ENCODE measurements at places on chromosomes 1 and 21.

DNA sequence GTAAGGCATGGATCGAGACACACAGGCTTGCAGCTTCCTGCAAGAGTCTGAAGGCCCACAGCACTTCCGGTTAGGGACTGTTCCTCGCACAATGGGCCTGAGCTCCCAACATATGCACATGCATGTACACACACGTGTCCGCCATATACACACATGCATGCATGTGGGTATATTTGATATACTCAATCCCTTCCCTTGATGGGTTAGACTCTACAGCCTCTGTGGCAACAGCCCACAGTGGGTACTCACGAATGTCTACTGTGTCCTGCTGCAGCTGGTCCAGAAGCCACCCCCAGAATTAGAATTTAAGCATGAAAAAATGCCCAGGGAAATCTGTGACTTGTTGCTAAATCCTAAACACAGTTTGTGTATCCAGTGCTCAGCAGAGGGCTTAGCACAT, 9.9 kb downstream of the F3 start:
- DNase-seq = no peak

DNA sequence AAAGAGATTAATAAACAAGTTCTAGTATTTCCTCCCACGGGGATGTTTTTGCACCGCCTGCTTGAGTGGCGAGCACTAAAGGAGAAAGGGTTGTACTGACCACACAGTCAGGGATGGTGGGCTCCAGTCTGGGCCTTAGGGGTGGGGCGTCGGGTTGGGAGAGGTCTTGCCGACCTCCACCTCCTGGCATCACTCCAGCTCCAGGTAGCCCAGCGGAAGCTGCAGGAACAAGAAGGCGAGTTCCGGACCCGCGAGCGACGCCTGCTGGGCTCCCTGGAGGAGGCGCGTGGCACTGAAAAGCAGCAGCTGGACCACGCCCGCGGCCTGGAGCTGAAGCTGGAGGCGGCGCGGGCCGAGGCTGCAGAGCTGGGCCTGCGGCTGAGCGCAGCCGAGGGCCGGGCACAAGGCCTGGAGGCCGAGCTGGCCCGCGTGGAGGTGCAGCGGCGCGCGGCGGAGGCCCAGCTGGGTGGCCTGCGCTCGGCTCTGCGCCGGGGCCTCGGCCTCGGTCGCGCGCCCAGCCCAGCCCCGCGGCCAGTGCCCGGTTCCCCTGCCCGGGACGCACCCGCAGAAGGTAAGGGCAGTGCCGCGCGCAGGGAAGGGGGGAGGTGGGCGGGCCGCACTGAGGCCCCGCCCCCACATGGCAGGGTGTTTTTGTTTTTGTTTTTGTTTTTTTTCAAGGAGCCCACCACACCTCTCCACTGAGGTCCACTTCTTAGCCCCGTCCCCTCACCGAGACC, 19.7 kb downstream of the MFAP2 start:
- DNase-seq = peak; percentile 74

DNA sequence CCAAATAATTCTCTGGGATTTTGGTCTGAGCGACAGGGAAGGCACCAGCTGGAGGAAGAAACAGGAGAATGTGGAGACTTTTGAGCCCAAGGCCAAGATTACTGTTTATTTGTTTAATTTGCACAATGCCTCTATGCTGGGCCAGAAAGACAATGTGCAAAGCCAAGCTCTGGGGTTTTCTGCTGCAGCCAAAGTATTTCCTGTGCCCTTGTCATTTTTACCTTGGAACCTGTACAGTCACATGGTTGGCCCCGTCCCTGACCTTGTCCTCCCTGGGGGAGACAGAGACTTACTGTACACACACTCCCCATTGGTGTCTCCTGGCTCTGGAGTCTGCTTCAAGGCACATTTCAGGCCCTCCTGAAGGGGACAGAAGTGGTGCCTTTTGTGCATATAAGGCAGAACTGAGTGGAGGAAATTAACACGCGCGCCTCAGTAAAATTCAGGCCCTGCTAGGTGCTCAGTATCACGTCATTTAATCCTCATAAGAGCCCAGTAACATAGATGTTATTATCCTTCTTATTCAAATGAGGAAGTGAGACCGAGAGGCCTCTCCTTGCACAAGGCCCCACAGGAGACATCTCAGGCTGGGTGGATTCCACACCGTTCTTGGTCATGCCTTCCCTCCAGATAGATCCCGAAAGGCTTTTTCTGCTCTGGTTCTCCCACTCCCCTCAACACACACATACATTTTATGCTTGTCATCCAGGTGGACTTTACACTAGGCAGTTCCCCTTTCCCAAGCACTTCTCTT, 21.1 kb downstream of the C1orf115 start:
- no peak for DNase-seq

DNA sequence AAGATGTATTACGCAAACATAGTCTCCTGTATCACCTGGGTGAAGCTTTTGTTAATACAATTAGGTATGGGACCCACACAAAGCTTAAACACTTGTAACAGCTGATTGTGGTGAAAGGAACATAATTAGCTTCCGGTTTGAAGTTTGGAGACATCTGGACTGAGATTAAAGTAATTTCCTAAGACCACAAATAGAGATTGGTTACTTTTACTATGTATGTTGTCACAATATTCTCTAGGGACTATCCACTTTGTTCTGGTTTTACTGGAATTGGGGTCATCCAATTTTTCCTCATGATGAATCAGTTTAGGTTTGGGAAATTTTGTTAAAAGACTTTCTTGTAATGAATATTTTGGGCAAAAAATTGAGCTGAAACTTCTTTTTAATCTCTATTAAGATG, 71.8 kb upstream of the SAMSN1 start:
- no peak for DNase-seq

GRCh38 chr1:101122452-101123166, 97.0 kb upstream of the DPH5 start:
- DNase-seq = no peak

DNA sequence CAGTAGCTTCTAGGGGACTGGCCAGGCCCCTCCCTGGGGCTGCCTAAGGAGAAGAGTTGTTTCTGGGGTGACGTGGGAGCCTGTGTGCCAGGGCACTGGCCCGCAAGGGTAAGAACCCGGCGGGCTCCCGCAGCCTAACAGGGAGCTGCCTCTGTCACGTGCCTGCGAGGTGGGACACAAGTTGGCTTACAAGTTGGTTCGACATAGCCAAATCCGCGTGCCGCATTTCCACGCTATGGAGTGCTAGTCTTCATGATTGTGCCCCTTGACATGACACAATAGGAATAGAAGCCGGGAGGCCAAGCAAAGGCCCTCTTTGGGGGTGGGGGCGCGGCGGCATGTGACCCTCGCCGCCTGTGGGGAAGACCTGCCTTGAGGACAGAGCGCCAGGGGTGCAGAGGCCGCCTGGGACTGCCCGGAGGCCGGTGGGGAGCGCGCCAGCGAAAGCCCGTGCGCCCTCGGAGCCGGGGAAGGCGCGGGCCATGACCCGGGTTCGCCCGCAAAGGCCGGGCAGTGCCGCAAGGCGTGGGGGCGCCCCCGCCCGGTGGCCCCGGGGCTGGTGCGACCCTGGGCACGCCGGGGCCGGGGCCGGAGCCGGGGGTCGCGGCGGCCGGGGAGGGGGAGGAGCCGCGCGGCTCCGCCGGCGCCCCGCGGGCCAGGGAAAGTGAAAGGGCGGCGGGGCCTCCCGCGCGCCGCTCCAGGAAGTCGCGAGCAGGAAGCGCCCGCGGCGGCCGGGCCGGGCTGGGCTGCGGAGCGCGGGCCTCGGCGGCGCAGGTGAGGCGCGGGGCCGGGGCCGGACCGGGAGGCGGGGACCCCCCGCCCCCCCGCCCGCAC, at the start of gene SLC37A1:
Gene SLC37A1 (plus strand): TSS at position 702 of the 834 bp plus-strand sequence. CDS start 4,603 bp downstream, outside the sequence.
- DNase-seq = peak; percentile 50

DNA sequence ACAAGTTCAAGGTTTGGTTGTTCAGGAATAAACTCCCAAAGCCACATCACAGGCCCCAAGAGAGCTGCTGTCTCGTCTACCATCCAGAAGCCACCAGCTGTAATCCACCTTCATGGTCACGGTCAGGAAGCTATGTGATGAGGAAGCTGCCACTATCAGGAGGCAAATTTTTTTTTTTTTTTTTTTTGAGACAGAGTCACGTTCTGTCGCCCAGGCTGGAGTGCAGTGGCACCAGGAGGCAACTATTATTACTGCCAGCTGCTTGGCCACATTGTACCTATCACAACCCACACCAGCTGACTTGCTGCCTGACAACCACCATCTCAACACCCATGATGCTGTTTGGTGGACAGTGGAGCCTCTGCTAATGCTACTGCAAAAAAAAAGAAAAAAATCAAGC, 124.1 kb downstream of the OMA1 start:
- DNase-seq = no peak

- DNase-seq = no peak
Measured at GRCh38 chr1:153049211-153049610, 8.1 kb downstream of the SPRR2A start.

- DNase-seq = no peak
Measured at GRCh38 chr1:37476460-37477197, 2.2 kb downstream of the ZC3H12A start.

DNA sequence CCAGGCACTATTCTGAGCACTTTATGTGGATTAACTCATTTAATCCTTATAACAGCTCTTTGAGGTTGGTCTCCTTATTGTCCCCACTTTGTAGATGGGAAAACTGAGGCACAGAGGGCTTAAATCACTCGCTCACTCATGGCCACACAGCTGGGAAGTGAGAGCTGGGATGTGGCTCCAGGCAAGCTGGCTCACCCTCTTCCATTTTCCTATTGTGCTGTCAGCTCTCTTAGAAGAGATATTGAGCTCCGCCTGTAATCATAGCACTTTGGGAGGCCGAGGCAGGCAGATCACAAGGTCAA, 3.8 kb upstream of the COL8A2 start:
- DNase-seq = no peak

- no peak for DNase-seq
Measured at GRCh38 chr21:46145159-46145839, 10.1 kb downstream of the FTCD start.

DNA sequence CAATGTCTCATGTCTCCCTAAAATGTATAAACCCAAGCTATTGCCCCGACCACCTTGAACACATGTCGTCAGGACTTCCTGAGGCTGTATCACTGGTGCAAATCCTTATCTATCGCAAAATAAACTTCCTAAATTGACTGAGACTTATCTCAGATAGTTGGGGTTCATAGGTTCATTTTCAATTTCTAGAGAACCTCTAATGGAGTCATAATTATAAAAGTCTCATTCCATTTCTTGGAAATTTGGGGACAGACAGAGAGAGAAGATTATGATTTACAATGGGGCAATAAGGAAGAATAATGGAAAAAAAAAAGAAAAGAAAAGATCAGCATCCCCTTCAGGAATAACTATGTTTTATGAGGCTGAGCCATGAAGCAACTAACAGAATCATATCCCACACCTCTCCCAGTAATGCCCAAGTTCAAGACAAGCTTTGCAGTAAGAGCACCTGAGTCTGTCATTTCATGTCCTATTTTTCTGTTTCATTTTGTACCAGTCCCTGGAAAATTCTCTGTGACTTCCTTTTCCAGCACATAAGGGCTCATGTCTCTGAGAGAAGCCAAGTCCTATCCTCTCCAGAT, 70.0 kb upstream of the ETS2 start:
- no peak for DNase-seq

GRCh38 chr1:32742199-32742947, 39.8 kb upstream of the SYNC start:
- no peak for DNase-seq

- no peak for DNase-seq
Measured at GRCh38 chr1:181023265-181024057, 791 bp upstream of the STX6 start.

DNA sequence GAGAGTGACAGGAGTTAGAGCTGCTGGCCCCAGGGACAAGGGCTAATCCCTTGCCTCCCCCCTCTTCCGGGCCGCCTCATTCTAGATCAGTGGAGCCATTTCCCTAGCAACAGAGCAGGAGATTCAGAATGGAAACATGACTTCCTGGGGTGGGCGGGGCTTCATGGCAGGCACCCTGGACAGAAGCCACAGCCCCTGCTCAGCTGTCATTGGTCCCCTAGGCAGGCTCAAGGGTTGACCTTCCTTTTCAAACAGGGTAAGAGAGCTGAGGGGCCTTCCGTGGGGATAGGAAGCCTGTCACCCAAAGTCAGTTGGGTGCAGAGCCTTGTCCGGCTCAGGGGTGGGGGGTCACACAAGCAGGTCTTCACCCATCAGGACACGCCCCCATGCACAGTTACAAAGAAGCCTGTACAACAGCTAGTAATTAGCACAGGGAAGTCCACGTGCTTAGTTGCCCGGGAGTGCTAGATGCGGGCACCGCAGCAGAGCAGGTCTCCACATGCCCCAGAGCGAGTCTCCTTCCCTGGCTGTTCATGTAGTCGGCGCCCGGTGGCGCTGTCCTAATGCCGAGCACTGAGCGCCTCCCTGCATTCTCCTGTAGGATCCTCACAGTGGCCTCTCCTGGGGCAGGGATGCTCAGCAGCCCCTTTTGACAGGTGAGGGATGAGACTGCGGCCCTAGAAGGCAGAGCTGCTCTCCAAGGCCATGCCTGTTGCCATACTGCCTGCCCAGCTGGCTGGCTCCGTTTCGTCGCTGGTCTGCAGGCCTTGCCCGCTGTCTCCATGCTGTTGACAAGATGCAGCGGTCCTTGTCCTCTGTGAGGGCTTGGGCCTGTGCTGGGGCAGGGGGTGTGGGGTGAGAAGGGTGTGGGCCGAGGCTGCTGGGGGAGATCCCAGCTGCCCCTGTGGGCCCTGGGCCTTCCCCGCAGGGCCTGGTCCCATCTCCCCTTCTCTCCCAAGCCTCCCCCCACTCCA, 5.1 kb downstream of the TMEM201 start:
- DNase-seq = peak; percentile 92

DNA sequence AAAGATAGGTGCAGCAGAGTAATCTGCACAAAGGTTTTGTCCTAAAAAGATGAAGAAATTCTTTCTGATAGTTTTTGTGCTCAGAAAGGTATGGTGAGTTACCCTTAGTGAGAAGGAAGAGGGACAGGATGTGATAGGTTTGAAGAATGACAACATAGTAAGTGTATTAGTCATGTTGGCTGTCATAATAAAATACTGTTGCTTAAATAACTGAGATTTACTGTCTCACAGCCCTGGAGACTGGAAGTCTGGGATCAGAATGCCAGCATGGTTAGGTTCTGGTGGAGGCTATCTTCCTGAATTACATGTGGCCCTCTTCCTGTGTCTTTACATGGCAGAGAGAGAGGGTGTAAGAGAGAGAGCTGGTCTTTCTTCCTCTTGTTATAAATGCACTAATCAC, 965.2 kb downstream of the TTLL7 start:
- DNase-seq = no peak

- DNase-seq = no peak
Measured at GRCh38 chr1:44894591-44894990, 51.5 kb upstream of the PTCH2 start.

DNA sequence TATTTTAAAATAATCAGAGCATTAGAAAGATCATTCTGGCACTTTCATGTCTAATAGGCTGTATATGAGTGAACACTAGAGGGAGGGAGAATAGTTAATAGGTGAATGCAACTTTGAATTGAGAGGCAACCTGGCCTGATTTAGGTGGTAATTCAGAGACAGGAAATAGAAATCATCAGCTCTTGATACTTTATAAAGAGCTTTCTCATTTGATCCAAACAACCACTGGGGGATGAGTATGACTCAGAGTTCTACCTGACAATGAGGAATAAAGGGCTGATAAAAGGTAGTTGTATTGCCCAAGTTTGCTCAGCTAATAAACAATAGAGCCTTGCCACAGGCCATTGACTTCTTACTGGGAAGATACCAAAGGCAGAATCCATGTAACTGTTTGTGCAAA, 5.2 kb upstream of the FAM89A start:
- no peak for DNase-seq

GRCh38 chr1:83818916-83819315, 180.0 kb downstream of the TTLL7 start:
- DNase-seq = no peak
